Motor neuron (in vitro differentiated cells): ENCODE measurements at places on chromosomes 11 and 22. TPM values are rescaled to one million over a fixed set of nuclear protein-coding genes. Genes with fewer than 3 reads are reported as not detected.

TBX10 gene
- 0.49 and 0.71 TPM in 2 replicates for total RNA-seq

- no peak for ATAC-seq
Measured at GRCh38 chr11:61552108-61552635, 28.7 kb downstream of the SYT7 start.

- ATAC-seq, result no peak
Measured at GRCh38 chr22:39219071-39220039, 25.4 kb downstream of the PDGFB start.

FAM111B gene
- 19.1 and 24.4 TPM in 2 replicates for total RNA-seq

GRCh38 chr22:40660730-40661129, 18.6 kb upstream of the MCHR1 start:
- ATAC-seq, result no peak

DNA sequence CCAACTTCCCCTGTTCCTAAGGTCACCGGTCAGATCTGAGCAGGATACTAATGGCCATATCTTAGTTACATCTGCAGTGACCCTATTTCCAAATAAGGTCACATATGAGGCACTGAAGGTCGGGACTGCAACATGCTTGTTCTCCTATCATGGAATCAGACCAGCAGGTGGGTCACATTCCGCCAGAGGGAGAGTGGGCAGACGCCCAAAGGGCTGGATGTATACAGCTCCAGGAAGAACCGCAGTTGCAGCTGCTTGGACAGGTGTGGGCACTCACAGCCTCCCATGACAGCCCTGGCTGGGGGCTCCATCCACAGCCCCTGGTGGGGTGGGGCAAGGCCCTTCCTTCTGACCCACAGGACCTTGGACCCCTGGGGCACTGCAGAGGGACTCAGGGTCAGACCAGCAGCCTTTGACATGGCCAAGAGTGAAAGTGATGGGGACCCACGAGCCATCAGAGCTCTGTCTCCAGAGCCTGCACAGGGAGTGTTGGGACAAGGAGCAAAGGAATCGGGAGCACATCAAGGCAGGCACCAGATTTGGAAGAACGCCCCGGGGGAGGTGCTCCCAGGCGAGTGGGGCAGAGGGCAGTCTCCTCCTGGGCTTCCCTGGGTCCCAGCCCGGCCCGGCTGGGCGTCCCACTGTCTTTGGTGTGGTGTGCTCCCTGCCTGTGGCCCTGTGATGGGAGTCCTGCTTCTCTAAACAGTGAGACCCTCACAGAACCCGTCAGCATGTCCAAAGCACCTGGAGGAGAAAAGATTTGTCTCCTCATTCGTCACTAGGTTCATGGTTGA, 13.3 kb upstream of the CD81 start:
- ATAC-seq, result no peak

DNA sequence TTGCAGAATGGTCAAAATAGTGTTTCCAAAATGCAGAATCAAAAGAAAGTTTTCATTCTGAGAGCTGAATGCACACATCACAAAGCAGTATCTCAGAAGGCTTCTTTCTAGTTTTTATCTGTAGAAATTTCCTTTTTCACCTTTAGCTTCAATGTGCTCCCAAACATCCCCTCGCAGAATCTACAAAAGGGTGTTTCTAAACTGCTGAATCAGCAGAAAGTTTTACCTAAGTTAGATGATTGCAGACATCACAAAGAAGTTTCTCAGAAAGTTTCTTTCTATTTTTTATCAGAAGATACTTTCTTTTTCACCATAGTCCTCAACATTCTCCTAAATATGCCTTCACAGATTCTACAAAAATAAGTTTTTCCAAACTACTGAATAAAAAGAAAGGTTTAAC, 239.8 kb downstream of the OR4A5 start:
- ATAC-seq, result no peak
